ENCODE measurements at places on chromosomes 5 and 9. TPM values are rescaled to one million over a fixed set of nuclear protein-coding genes. Genes with fewer than 3 reads are reported as not detected.

C1QTNF3 gene
- total RNA-seq, result 1.2 TPM

PALM2AKAP2 gene
- 9.9 TPM for total RNA-seq

EPB41L4A gene
- 0.51 TPM for total RNA-seq

CAMK4 gene
- 0.77 TPM for total RNA-seq

ALDH1B1 gene
- total RNA-seq, result 13.9 TPM

SLC25A2 gene
- not detected for total RNA-seq

CCDC180 gene
- 2.5 TPM for total RNA-seq

NSG2 gene
- not detected for total RNA-seq

- no peak for DNase-seq
Measured at GRCh38 chr5:174364676-174365075, 319.2 kb downstream of the NSG2 start.

DNA sequence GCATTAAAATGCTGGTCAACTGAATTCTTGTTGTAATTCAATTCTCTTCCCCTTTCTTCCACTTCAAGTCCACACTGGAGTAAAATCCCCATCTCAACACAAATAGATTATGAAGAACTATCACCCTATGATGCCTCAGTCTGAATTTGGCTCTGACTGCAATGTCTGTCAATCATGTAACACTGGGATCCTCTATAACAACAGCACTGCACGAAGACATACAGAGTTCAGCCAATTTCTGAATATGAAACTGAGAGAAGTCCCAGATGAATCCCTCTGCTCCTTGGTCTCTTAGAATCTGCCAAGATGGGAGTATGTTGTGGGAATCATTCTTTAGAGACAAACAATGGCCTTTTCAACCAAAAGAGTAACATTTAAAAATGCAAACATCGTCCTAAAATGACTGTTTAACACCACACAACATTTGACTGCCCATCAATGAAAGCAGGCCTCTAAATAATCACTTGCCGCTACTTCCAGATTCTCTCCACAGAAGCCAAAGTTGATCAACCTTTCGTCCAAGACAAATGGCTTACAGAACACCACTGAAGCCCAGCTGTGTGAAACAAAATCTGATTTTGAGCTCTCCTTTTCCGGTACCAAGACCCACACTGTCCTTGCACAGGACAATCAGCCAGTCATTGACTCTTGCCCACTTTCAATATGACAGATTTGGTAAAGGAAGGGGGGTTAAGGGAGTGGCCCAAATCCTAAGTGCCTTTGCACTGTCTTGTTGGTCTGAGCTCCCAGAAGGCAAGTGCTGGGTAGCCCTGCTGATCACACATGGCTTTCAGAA lies 258.0 kb downstream of the EBF1 start:
- DNase-seq, result no peak

- DNase-seq, result no peak
Measured at GRCh38 chr5:167348980-167349379, 942.5 kb upstream of the WWC1 start.

- DNase-seq, result peak; percentile 90
Measured at GRCh38 chr9:109012009-109012875, 1.1 kb downstream of the CTNNAL1 start.

- DNase-seq, result no peak
Measured at GRCh38 chr5:166436872-166437271, 1854.6 kb upstream of the WWC1 start.

- DNase-seq, result no peak
Measured at GRCh38 chr5:62199792-62200716, 106.0 kb upstream of the KIF2A start.

DNA sequence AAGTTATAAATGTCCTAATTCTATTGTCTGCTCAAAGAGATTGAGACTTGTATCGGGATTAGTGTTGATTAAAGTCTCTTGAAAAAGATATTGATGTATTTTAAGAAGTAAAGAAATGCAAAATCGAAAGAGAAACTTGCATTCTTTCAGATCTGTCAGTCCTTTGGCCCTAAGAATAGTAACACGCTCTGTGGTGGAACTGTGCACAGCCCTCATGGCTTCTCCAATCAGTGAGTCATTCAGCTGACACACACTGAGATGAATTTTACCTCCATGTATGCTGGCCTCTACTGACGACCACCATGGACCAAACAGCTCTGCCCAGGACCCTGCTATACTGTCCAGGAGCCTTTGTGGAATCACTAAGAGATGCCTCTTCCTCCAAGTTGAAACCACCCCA lies 232.4 kb downstream of the ESM1 start:
- peak; percentile 61 for DNase-seq

- DNase-seq, result no peak
Measured at GRCh38 chr9:132007371-132008025, 72.2 kb downstream of the MED27 start.

DNA sequence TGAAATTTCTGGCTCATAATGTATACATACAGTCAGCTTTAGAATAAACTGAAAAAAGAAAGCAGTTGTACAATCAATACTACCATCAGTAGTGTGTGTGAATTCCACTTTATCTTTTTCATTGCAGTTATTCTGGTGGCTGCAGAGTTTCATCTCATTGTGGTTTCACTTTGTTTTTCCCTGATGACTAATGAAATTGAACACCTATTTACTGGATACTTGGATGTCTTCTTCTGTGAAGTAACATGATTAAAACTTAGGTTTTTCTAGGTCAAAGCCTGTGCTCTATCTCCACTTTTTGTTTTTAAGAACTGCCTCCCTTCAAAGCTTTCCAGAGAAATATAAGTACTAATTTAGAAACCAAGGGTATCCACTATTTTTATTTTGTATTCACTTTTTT lies 174.3 kb downstream of the TRPM3 start:
- no peak for DNase-seq

- DNase-seq, result no peak
Measured at GRCh38 chr9:88809355-88810161, 181.7 kb upstream of the S1PR3 start.

GRCh38 chr5:54942064-54942778 lies 43.2 kb downstream of the ESM1 start:
- DNase-seq, result no peak

DNA sequence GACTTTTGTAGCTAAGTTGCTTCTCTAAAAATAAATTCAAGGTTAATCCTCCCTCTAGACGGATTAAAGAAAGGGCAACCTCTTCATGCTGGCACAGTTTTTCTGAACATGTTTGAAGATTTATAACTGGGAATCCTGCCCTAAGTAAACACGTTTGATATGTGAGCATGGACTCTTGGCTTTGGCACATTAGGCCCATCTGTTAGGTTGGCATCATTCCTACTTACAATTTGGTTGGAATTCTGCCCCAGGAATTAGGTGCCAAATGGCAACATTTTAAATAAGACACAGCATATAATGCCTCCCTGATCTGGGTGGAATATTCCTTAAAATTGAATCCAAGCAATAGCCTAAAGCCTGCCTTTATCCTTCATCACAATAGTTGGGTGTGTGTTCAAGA lies 372.3 kb upstream of the CDH18 start:
- no peak for DNase-seq

- DNase-seq, result no peak
Measured at GRCh38 chr5:55858104-55858503, 6.9 kb downstream of the IL31RA start.

DNA sequence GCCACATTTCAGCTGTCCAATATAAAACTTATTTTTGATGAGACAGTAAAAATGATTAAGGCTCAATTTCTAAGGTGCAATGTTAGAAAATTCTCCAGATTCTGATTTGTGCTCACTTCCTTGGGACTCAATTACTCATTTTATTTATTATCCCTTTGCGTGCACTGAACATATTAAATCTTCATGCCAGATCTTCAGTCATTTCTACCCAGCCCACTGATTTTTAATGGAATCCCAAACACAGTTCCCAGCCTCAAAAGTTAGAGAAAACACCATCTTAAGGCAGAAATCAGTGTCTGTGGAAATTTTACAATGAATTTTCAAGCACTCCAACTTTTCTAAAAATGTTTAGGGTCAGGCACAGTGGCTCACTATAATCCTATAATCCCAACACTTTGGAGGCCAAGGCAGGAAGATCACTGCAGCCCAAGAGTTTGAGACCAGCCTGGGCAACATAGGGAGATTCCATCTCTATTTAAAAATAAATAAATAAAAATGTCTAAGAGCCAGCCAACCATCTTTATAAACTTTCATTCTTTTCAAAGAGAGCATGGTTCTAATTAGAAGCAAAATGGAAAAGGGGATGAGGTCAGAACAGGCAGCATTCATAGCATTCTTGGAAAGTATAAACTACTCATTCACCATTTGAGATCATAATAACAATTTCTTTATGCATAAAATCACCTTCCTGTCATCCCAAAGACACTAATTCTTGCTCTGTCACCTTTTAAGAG lies 53.7 kb downstream of the TLE1 start:
- peak; percentile 58 for DNase-seq

DNA sequence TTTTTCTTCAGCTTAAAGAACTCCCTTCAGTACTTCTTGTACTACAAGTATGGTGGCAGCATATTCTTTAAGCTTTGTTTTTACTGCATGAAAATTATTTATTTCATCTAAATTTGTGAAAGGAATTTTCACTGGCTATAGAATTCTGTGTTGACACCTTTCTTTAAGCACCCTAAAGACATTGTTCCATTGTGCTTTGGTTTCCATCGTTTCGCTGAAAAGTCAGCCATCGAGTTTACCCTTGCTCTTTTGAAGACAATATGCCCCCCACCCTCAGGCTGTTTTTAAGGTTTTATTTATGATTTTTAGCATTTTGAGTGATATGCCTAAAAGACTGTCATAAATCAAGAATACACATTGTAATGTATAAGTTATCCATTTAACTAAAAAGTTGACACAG lies 27.3 kb upstream of the COL5A1 start:
- DNase-seq, result no peak

DNA sequence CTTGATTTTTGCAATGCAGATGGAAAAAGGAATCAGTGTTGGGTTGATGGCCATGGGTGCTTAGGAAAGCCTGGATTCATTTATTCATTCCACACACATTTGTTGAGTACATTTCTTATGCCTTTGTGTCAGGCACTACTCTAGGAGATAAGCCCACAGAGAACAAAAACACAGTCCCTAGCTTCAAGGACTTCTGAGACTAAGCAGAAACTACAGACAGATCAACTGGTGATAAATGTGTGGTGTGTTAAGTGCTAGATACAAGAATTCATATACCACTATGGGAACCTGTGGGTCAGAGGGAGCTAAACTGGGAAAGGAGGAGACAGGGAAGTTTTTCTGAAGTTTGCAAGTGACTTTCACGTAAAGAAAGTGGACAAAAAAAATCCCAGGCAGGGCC lies 119.9 kb downstream of the CEMIP2 start:
- no peak for DNase-seq

DNA sequence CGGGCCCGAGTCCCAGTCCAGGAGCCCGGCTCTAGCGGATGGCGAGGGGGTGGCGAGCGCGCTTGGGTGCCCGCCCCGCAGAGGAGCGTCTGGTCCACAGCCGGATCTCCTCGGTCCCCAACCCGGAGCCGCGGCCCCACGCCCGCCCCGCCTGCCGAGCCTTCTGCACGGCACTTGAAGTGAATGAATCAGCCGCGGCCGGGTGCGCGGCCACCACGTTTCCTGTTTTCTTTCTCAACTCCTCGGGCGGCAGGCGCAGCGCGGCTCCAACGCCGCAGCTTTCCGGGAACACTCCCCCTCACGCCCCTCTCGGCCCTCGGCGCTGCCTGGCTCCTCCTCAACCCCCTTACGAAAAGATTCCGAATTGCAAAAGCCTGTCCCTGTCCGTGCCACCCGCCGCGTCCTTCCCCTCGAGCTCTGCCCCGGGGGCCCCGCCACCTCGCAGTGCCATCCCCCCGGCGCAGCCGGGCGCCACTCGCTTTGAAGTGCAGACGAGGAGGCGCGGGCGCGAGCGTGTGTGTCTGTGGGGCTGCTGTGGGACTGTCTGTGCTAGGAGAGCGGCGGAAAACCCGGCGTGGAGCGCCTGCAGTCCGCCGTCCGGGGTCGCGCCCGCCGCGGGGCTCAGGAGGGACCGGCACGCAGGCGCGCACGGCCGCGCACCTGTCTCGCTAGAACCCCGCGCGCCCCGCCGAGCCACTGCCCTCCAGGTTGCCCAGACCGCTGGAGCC lies 456.6 kb downstream of the RAB3C start:
- peak; percentile 77 for DNase-seq

Measured in fibroblast of lung (primary cell).